Suppressor macrophage treated with lipopolysaccharide for 4 hours (primary cell): ENCODE measurements at places on chromosomes 13 and 19.

GRCh38 chr13:42653679-42654078 is 79.7 kb downstream of the TNFSF11 start:
- no peak for DNase-seq

GRCh38 chr19:49097453-49098288 is 12.4 kb downstream of the SNRNP70 start:
- DNase-seq: peak; percentile 79

DNA sequence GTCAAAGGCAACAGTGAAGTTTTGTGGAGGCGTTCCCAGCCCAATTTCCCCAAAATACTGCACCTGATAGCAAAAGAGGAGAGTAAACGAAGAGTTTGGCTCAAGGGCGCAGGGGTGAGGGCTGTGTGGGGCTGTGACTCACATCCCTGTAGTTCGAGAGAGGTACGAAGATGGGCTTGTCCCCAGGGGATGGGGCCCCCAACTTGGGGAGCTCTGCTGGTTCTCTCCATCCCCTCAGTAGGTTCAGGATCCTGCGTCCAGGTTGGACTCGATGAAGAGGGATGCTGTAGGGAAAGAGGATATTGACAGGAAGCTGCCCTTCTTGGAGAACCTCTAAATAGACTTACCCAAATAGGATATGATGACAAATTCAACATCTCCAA is 3.4 kb downstream of the NAPSA start:
- no peak for DNase-seq

DNA sequence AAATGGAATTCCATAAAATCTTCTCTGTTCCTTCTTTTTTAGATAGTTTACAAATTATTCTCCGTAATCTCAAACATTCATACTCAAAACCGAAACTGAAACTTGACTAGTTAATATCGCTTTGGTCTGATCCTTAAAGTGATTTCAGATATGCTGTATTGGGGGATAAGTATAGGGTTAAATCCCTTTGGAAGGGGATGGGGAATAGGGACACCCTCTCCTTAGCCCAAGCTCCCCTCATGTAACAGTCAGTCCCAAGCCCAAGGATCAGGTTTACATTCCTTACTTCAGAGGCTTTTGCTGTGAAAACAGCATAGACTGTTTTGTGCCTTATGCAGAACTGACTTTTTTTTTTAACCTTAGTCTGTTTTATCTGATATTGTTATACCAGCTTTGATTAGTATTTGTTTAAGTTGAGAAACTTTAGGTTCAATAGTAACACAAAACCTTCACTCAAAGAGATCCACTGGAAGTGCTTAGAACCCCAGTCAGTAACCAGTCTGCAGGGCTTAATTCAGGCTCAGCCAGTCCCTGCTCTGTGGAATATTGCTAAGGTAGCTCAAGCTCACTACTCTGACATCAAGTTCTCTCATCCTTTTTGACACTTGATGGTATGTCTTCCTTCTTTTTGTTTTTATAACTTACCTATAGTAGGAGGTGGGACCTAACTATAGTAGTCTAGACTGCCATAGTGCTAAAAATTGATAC is 10.5 kb downstream of the CDADC1 start:
- DNase-seq: peak; percentile 53

DNA sequence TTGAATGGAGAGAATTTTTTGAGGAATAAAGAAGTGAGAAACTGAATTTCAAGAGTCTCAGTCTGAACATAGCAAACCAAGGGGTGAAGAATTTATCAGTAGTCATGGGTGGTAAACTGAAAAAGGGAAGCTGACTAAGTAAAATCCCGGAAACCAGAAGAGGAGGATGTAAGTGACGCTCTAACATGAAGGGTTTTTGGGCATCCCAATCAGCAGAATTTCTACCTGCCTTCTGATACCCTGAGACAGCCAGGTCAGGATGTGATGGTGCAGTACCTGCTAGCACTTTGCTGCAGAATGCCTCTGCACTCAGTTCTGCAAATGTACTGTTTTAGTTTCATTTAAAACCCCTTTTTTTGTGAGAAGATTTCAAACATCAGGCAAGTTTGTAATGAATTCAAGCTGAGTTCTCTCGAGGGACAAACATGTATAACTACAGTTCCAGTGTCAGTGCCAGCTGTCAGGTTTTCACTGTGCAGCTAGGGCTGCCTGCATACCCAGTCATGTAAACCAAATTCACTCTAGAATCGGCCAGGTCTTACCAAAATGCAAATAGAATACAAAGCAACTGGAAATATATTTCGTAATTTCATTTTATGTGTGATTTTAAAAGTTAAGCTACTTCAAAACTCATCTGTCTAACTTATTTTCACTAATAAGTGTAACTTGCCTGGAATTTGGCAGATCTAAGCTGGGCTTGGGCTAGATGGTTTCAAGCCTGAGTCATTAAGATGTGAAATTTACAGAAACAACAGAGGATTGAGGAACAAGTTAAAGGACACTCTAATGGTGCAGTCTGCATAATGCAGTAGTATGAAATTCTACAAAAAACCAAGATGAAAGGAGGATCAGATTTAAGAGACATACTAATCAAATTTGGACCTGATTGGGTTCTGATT is 13.8 kb downstream of the METTL21C start:
- DNase-seq: peak; percentile 65

DNA sequence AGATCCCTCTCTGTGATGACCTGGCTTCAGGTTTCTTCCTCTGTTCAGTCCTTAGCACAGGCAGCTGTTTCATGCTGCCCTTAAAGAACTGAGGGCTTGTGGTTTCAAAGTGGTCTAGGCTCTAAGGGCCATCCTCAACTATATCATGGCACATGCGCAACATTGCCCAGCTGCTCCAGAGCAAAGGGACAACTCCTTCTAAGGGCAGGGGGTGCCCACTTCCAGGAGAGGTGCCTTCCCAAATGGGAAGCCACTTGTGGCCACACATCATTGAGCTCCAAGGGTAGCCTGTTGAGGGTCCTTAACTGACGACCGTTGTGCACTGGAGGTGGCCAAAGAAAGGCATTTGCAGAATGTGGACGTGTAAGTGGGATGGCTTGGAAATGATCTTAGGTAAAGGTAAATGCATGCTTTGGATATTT is 7.3 kb downstream of the GPR183 start:
- peak; percentile 14 for DNase-seq

GRCh38 chr19:4295972-4296771 is 6.0 kb downstream of the TMIGD2 start:
- DNase-seq: no peak

- no peak for DNase-seq
These were observed 27.7 kb upstream of the NBEA start for GRCh38 chr13:34914416-34914815.

- DNase-seq: no peak
These were observed 34.9 kb upstream of the ZNF83 start for GRCh38 chr19:52673014-52673413.
